ENCODE measurements at places on chromosomes 2 and 18. TPM values are rescaled to one million over a fixed set of nuclear protein-coding genes. Genes with fewer than 3 reads are reported as not detected.

The KCNE4 gene
- total RNA-seq, result 13.8 TPM

The SULT1C4 gene
- total RNA-seq, result not detected

The HJURP gene
- 115 TPM for total RNA-seq

DNA sequence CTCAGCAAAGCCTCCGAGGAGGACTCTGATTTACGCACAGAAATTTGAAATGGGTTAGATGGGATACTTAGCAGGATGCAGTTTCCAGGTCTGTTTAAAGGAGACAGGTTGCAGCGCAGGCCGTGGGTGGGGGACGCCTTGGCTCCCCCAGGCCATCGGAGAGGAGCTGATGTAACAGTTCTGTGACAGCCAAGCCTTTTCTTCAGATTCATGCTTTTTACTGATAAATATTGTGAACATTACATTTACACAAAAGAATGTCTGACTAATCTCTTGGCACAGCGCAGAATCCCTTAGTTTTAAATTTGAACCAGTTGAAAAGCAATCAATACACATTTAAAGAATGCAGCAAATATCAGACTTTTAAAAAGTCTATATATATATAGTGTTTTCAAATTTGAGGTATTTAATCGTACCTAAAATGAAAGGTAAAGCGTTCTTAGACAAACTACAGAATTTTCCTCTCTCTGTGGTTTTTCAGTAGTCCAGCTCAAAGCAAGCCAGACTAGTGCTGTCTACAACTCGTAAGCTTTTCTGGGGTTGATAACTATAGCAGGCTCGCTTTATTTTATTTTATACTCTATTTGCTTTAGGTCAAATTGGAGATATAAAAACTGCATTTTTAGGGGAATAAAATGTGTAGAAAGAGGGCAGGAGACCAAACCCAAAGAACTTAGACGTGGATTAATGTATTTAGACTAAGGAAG lies 221.9 kb downstream of the PIEZO2 start:
- peak; percentile 79 for DNase-seq

DNA sequence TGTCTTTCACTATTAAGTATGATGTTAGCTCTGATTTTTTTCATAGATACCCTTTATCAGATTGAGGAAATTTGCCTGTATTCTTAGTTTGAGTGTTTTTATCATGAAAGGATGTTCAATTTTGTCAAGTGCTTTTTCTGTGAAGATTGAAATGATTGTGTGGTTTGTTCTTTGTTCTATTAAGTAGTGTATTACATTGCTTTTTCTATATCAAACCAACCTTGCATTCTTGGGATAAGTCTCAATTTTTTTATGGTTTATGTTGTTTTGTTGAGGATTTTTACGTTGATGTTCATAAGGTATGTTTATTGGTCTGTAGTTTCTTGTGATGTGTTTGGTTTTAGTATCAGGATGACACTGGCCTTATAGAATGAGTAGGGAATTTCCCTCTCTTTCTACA lies 19.1 kb downstream of the PDK1 start:
- DNase-seq, result no peak

- no peak for DNase-seq
Observed at GRCh38 chr18:79574938-79575525, 104.6 kb upstream of the CTDP1 start.

DNA sequence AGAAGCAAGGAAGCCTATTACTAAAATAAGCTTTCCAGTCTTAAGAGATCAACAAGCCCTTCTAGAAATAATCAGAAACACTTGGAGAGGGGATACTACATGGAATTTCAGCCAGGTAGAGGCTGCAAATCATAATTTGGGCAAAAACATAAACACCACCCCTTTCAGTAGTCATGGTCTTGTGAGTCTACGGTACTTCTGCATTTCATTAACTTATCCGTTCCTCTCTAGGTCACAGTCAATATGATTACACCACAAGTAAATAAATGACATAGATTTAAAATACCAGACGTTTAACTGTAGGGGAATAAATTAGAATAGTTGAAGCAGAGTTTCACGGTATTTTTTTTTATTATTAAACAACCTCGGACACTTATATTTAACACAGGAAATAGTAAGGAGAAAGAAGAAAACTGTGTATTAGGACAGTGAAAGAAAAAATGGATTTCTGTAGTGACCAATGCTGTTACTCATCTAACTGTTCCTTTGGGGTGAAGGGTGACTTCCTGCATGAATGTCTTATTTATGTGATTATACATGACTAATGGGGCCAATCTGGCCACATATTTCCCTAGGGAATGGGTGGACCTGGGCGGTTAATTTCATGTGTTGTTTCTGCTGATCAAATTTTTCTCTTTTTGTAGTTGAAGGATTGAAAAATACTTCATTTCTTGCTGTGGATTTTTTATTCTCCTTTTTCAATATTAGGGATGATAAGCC lies 456.6 kb upstream of the UBE2E3 start:
- peak; percentile 83 for DNase-seq

- DNase-seq, result no peak
Observed at GRCh38 chr2:44943031-44943692, 1.7 kb downstream of the SIX3 start.

DNA sequence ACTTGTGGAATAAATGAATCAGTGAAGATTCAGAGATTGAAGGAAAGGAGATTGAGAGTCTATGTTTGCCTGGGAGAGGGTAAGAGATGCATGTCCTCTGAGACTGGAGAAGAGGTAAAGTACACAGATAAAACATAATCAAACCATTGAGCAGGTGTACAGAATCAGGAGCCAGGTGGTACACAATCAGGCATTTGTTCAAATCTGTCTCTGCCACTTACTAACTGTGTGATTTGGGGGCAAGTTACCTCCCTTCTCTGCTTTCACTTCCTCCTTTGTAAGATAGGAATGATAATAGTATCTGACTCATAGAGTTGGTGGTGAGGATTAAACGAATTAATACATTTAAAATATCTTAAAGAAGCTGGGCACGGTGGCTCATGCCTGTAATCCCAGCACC lies 94.0 kb downstream of the CDK15 start:
- DNase-seq, result peak; percentile 51

- peak; percentile 52 for DNase-seq
Observed at GRCh38 chr2:222320436-222321395, 21.9 kb upstream of the PAX3 start.

DNA sequence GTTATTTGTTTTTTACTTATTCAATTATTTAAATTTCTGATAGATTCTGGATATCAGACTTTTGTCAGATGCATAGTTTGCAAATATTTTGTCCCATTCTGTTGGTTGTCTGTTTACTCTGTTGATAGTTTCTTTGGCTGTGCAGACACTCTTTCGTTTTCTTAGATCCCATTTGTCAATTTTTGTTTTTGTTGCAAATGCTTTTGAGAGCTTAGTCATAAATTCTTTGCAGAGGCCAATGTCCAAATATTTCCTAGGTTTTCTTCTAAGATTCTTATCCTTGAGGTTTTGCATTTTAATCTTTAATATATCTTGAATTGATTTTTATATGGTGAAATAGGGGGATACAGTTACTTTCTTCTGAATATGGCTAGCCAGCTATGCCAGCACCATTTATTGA lies 112.7 kb upstream of the SESTD1 start:
- DNase-seq, result no peak

DNA sequence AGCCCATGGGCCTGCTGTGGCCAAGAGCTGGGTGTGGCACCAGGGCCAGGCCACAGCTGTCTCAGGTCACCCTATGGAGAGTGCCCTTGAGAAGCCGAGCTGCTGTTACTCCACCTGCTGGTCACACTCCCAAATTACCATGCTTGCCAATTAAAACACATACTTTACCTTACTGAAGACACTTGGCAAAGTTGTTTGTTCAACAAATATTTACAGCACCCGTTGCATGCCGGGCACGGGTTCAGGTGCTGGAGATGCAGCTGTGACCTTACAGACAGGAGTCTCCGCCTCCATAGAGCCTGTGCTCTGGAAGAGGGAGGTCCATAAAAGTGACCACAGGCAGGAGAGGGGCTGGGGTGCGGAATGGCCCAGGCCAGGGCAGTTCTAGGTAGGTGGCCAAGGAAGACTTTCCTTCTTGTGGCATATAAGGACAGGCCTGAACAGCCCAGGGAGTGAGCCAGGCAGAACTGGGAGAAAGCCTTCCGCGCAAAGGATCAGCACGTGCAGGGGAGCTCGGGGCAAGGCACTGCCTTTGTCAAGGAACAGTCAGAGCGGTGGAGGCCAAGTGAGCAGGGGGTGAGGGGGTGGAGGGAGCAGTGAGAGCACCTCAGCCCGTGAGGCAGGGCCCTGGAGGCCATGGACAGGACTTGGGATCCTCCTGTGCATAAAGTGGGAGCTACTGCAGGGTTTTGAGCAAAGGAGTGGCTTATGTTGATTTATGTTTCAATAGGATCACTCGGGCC lies 23.6 kb upstream of the RBM44 start:
- peak; percentile 55 for DNase-seq

DNA sequence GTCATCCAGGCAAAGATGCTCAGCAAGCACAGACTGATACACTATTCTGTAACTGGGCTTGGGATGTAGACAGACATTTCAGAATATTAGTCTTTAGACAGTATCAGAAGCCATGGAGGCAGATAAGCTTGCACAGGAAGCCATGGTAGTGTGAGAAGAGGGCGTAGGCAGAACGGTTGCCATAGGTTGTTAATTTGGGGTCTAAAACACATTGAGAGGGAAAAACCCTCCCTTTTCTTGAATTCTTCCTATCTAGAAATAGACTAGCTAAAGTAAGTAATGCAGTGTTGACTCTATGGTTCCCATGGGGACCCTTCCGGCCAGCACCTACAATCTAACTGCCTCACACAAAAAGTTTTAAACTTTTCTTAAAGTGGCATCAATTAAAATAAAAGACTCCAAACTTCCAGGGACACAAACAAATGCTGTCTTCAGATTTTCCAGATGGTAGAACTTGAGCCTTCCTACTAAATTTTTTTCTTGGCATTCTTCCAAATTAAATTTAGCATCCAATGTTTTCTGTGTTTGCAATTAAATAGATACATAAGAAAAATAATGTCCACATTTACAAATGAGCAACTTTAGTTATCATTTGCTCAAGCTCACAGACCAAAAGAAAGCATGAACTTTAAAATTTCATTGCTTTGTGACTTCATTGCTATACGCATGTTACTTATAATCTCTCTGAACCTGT lies 1.9 kb downstream of the PRKRA start:
- no peak for DNase-seq

- peak; percentile 52 for DNase-seq
Observed at GRCh38 chr2:127525691-127526131, 578 bp downstream of the IWS1 start.

DNA sequence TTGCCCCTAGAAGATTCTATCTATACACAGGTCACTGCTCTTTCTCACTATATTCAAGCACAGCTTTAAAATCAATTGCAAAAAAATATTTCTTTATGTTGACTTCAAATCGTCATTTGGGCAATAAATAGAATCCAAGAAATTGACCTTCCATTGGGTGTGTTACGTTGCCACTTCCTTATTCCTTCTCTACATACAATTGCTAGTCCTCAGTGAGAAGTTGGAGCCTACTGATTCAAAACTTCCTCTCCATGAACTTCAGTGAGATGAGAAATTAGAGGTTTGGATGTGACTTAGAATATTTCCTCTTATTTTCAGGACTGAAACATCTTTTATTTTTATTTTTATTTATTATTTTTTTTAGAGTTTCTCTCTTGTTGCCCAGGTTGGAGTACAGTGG lies 40.3 kb downstream of the PMAIP1 start:
- no peak for DNase-seq
